ENCODE measurements at places on chromosomes 4 and X.

- DNase-seq, result peak; percentile 21
Observed at GRCh38 chr4:42865572-42866189, 26.8 kb upstream of the GRXCR1 start.

- DNase-seq, result no peak
Observed at GRCh38 chr4:89365776-89366175, 58.2 kb upstream of the GPRIN3 start.

DNA sequence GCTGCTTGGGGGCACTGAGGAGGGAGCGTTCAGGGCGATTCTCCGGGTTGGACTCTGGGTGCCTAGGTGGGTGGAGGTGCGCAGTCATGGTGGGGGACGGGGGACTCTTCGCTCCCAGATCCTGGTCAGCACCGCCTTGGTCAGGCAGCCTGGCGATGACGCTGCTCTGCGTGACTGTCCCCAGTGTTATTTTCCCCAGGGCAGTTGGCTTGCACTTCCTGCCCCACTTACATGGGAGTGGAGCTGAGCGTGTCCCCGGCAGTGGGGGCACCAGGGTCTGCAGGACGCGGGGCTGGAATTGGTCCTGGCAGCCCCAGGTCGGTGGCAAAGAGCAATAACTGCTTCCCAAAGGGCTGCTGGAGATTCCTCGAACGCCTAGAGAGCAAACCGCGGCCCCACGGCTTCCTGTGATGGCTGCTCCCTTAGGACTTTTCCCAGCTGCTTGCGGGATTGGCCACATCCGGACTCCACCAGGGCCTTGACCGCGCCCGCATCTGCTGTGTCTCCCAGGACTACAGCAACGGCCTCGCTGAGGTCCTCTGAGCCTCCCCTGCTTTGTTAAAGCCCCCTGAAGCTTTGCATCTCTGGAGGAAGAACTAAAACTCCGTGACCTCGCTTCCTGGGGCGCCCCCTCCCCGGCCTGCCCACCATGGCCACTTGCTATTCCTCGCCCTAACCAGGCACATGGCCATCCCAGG lies 35.3 kb upstream of the GPR78 start:
- DNase-seq, result peak; percentile 40

DNA sequence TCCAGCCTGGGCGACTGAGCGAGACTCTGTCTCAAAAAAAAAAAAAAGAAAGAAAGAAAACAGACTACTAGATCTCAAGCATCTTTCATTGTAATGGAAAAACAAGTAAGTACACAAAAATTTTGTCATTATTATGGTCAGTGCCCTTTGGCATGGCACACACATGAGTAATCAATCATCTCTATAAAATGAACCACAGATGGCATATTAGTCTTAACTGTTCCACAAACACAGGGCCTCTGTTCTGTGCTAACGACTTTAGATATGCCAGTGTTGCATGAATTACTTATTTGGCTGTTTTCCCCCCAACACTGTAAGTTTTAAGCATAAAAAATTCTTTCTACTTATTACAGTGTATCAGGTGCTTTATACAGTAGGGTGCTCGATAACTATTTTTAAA lies 90.4 kb downstream of the COX7B2 start:
- no peak for DNase-seq

DNA sequence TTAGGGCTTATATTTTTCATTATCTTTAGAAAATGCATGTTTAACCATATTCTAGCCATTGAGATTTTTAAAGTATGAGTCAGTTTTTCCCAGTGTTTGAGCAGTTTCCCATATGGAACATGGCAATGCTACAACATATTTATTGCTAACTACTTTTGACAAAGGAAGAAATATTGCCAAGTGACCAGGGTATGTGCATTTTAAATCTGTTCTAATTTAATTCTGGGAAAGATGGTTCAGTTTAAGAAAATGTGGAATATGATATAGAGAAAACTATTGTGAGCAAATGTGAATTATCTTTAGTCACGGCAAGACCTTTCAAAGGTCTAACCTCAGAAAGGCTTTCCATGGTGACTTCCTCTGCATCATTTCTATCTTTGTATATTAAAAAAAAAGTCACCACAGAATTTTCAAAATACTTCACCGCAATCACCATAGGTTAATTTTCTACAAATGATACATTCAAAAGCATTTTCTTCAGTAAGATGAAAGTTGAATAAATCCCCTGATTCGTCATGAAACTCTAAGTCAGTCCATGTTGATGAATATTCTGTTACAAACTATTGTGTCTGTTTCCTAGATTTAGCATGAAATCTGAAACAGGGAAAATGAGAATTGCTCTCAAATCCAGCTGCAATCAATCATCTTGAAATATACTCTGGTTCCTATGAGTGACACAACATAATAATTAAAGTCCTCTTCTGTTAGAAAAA lies 2349.0 kb upstream of the TENM3 start:
- DNase-seq, result no peak

DNA sequence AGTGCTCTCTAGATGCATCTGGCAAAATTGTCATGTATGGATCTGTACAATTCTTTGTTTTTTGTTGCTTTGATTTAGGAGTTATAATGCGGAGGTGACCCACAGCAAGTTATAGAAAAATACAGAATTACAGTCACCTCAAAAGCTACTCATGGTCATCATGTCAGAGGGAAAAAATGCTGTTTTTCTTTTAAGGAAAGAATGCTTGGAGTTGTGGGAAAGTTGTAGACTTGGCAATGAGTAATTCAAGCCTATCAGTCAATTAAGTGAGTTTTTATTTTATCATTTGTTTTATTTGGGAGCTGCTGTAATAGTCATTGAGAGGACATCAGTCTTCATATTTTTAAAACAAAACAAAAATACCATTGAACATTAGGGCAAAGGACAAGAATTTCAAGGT lies 16.4 kb downstream of the FHL1 start:
- no peak for DNase-seq

DNA sequence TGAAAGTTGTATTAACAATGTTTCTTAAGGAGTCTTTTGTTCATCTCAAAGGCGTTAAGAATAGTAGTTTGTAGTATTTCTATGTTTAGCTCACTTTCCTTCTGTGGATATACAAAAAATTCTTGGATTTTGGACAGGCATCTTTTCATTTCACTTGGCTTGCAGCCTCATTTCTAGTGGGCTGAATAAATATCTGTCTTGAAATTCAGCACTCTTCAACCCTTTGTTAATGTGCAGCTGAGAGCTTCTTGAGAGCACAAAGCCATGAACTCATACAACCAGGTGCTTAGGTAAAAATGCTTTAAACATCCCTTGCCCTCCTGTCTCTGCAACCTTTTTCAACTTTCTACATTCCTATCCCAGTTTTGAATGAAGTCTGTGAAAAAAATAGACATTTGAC lies 1003.2 kb downstream of the C4orf33 start:
- DNase-seq, result no peak

- no peak for DNase-seq
Observed at GRCh38 chr4:182513587-182514291, 270.5 kb downstream of the TENM3 start.

- DNase-seq, result no peak
Observed at GRCh38 chrX:26203561-26203960, 11.3 kb downstream of the MAGEB6 start.

- no peak for DNase-seq
Observed at GRCh38 chrX:11791537-11791936, 33.5 kb downstream of the MSL3 start.

DNA sequence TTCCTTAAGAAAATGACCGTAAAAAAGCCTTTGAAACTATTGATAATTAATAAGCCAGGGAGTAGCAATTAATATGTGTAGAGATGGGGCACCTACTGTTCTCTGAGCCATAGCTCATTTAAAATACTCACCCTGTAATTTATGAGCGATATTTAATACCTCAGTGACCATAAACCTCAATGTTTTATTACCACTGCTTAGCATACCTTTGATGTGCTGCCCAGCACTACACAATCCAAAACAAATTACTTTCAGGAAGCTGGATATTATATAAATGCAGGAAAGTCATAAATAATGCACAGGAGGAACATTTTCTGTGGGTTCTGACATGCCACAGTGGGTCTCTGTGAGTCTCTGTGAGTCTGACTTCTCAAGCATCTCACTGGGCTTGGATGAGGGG lies 166.1 kb upstream of the RPL34 start:
- DNase-seq, result no peak

DNA sequence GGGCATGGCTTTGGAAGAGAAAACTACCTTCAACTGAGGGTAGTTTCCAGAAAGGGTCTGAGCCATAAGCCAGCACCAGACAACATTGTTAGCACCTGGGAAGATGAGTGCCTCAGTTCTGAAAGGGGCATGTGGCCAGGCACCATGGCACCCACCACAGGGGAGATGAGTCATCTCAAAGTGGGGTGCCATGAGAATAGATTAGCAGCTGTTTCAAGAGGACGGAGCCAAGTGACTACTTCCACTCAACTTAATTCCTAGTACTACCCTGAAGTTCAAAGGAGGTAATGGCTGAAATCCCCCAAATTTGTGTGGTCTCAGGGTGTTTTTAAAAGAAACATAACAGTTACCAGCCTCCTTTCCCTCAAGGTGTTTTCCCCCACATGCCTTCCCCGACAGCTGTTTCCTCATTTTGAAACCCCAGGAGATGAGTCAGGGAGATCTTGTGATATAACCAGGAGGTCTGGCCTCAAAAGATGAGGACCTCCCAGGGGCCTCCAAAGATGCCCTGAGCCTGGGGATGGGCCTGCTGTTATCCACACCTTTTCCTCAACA lies 27.8 kb upstream of the FTHL17 start:
- DNase-seq, result no peak

DNA sequence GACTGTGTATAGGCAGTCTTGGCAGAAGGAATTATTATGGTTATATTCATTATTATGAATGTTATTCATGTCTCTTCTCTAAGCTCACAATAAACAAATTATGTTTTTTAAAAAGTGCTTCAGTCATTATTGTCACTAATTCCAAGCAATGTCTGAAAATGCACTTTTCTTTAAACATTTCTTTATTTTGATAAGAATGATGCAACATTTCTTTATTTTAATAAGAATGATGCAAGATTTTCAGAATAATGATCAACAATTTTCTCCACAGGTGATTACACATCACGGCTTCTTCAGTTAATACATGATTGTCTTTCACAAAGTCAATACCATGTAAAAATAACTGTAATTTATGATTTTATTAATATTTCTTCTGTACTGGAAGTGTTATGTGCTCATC lies 22.7 kb downstream of the MAGEA4 start:
- DNase-seq, result no peak

- DNase-seq, result no peak
Observed at GRCh38 chr4:34891892-34892291, 1352.4 kb downstream of the ARAP2 start.

DNA sequence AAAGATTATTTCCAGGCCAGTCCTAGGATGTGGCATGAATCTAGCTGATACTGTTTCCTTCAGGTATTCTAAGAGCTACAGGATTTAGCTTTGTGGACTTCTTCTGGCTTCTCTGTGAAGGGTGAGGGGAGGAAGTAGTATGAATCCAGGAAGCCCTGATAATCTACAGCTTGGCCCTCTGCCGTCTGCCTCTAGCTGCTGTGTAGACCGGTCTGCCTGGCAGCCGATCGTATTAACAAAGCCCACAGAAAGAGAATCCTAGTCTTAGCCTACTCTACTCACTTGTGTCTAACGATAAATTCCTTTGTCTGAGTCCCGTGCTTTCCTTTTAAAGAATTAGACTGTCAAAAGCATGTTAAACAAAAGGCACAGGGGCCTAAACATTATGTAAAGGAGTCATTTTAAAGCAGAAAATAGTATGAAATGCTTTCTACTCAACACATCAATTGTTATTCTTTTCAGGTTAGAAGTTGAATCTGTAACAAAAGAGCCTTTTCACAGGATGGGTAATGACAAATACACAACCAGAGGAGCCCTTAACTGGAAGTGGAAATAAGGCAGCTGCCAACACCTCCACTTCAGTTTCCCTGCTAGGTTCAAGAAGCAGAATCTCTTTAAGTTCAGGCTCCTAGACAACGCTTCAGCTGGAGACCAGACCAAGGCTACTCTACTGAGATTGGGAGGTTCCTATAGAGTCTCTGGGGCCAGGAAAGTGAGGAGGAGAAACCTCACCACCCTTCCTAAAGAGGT lies 48.9 kb upstream of the UCP1 start:
- no peak for DNase-seq

Measured in ovary (tissue), 10 donors.